Kasumi-1 (cell line): ENCODE measurements at places on chromosomes 5 and 9.

GRCh38 chr9:78663369-78663768, 366.4 kb downstream of the PSAT1 start:
- DNase-seq: no peak

DNA sequence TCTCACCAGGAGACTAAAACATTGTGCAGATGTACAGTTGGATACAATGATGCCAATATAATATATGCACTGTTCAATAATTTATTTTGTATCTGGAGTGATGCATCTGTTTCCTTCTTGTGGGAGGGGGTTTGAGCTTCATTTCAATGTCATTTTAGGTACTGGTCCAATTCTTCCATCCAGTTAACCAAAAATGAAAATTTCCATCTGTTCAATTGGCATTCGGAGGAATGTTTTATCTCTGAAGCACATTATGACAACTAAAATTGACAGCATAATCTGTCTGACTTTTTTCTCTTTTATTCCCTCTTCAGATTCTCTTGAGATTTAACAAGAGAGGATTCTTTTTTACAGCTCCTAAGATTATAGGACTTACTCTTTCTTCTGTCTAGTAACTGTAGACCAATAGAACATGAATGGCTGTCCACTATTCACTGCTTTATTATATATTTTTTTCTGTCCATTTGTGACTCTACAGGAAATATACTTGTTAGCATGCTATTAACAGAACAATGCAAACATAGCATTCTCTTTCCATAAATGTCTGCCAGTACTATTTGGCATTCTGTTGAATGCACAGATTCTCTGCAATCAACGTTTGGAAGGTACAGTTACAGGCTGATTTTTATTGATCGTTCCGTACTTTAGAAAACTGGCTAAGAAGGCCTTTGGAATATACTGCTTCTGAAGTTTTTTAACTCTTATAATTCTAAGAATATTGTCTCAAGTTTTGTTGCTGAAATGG, 57.8 kb downstream of the NDUFAF2 start:
- DNase-seq: no peak

- DNase-seq: no peak
These were observed 90.5 kb downstream of the DMXL1 start for GRCh38 chr5:119161430-119161829.

DNA sequence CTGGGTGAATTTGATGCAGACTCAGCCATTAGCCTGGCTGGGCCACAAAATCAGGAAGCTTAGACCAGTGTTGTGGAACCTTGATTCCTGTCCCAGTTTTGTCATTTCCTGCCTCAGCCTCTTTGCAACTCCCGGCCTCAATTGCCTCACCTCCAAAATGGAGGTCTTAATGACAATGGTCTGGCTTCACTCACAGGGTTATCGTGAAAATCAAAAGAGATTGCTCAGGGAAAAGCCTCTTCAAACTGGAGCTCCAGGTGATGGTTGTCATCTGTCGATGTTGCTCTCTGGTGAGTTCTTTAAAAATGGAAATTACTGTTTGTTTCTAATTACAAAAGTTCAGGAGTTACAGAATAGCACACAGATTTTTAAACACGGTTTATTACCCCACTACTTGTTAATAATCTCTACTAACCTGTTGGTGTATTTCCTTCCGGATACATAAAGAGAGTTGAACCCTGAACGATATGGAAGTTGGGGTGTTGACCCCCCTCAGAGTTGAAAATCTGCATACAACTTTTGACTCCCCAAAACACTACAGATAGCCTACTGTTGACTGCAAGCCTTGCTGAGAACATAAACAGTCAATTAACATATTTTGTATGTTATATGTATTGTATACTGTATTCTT, 109.9 kb upstream of the CPEB4 start:
- peak; percentile 64 for DNase-seq

DNA sequence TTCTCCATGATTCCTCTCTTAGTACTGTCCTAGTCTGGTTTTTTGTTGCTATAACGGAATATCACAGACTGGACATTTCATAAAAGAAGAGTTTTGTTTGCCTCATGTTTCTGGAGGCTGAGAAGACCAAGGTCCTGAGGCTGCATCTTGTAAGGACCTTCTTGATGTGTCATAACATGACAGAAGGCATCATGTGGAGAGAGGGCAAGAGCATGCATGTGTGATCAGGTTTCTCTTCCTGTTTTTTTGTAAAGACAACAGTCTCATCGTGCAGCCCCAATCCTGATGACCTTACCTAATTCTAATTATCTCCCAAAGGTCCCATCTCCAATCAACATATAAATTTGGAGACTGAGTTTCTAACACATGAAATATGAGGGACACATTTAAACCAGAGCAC, 108.4 kb downstream of the MSX2 start:
- no peak for DNase-seq

- no peak for DNase-seq
These were observed 99.6 kb downstream of the FANCC start for GRCh38 chr9:95217936-95218335.

GRCh38 chr9:134171316-134172197, 7.2 kb upstream of the RNU6ATAC start:
- DNase-seq: no peak

DNA sequence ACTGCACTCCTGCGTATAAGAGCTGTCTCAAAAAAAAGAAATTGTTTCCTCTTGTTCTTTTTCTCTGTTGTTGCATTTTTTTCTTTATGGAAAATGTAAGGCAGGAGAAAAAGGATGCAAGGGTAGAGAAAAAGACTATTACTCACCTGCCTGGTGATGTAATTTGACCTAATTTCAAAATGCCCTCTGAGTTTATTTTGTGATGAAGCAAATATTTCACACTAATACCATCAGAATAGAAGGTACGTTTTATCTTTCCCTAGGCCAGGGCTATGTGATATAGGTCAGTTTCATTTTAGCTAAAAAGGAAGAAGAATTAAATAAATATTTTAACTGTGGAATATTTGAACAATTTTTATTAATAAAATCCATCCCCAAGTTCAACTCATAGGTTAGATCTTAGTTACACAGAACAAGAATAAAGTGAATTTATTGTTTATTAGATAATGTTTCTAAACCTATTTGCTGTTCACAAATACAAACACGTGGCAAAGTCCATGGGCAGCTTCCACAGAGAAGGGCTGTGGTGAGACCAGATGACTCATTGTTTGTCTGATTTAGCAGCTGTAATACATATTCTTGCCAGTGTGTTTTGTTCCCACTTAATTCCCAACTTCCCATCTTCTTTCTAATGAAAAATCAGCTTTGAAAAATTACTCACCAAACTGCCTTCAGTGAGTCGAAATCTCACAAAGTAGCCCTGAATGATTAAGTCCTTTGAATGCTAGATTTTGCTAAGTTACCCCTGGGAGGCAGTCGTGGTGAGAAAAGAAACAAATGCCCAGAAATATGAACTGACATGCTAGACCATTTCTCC, 52.8 kb upstream of the CCDC112 start:
- DNase-seq: peak; percentile 7

GRCh38 chr9:27572061-27572460, 1.2 kb downstream of the C9orf72 start:
- no peak for DNase-seq

DNA sequence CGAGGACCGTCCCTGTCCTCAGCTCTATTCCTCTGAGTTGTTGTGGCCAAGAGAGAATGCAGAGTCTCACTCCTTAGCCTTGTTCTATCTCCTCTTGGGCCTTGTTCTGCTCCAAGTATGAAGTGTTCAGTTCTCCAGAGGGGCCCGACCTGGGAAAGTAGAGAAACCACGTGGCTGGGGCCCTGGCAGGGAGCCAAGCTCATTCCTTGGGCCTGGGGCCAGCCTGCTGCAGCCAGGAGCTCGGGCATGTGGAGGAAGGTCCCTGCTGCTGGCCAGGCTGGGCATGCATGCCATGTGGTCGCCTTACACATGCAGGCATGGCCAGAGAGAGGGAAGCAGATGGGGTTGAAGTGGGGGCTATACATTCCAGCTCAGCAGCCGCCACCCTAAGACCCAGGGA, 60.7 kb downstream of the COL27A1 start:
- no peak for DNase-seq

DNA sequence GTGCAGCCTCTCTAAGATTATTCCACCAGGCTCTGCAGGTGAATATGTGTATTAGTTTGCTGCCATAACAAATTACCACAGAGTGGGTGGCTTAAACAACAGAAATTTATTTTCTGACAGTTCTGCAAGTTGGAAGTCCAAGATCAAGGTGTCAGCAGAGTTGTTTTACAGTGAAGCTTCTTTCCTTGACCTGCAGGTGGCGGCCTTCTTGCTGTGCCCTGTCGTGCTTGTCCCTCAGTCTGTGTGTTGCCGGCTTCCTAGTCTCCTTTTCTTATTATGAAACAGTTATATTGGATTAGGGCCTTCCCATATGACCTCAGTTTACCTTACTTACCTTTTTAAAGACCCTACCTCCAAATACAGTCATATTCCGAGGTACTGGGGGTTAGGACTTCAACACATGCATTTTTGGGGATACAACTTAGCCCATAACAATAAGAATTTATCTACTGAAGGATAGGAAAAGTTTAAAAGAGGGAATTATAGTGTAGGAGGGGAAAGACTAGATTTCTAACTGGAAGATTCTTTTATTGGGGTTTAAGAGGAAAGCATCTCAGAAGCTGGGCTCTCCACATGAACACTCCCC, 97.4 kb downstream of the OSTF1 start:
- DNase-seq: peak; percentile 92

DNA sequence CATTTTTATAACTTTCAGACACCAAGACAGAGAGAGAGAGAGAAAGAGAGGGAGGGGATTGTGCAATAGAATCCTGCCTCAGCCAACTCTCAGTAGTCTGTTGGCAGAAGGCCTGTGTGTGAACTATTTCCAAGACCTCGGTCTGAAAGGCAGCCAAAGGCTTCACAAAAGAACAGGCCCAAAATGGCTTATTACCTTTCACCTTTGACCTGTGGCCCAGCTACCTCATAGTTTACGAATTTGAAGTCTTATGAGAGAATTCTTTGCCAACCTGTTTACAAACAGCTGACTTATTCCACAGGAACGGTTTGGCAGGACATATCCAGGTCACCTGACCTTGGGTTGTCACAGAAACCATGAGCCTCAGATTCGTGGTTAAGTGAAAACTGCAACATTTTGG, 48.6 kb downstream of the NR2F1-AS1 start:
- DNase-seq: peak; percentile 5

GRCh38 chr9:112809351-112809848, 58.8 kb downstream of the SNX30 start:
- no peak for DNase-seq

GRCh38 chr5:33408816-33409215, 31.9 kb upstream of the TARS1 start:
- no peak for DNase-seq

- DNase-seq: no peak
These were observed 294.7 kb downstream of the NSG2 start for GRCh38 chr5:174340226-174340625.

GRCh38 chr5:75051217-75051751, 1.1 kb downstream of the GCNT4 start:
- DNase-seq: no peak

DNA sequence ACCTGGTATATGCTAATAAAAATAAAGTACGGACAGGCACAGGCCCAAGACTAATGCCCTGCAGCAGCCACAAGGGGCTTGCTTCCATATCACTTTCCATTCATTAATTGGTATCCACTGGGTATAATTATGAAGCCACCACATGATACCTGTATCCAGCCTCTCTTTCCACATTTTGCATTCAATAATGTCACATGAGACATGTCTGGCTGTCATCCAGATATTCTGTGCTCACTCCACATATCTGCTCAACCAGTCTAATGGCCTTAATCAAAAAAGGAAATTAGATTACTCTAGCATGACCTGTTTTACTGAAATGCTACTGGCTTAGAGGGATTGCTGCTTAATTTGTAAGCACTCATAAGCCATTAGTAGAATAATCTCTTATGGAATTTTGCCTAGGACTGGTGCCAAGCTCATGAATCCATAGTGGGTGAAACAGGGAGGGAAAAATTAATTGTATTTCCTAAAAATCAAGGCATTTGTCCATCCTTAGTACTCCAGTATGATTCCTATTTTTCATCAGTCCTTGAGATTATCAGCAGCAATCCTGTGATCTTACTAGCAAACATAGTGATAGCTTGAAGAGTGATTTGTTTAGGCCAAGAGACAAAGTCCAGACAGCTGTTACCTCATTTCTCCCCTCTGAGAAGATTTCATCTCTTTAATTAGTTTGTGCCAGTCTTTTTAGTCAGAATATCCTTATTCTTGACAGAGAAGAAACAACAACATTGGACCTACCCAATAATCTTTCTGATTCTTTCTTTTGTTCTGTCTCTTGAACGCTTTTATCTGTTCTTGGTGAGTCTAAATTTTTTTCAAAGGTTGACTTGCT, 119.2 kb upstream of the ABCA1 start:
- DNase-seq: no peak

- DNase-seq: no peak
These were observed 157.0 kb downstream of the RGS3 start for GRCh38 chr9:113620377-113621161.

- DNase-seq: no peak
These were observed 206.4 kb downstream of the PAPPA start for GRCh38 chr9:116360016-116360415.

DNA sequence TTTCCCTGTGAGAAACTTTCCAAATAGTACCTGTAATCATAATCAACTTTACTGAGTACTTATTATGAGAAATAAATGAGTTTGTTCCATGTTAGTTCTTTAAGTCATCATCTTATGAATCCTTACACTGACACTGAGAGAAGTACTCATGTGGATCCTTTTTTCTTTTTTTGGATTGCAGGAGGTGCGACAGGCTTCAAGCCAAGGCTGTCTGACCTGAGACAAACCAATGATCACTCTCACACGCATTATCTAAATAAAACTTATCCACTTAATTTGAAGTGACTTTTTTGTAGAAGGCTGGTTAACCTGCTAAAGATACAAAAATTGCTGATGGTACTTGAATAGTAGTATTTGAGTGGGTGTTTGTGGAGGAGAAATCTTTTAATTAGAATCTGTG, 39.5 kb downstream of the JAKMIP2 start:
- no peak for DNase-seq

DNA sequence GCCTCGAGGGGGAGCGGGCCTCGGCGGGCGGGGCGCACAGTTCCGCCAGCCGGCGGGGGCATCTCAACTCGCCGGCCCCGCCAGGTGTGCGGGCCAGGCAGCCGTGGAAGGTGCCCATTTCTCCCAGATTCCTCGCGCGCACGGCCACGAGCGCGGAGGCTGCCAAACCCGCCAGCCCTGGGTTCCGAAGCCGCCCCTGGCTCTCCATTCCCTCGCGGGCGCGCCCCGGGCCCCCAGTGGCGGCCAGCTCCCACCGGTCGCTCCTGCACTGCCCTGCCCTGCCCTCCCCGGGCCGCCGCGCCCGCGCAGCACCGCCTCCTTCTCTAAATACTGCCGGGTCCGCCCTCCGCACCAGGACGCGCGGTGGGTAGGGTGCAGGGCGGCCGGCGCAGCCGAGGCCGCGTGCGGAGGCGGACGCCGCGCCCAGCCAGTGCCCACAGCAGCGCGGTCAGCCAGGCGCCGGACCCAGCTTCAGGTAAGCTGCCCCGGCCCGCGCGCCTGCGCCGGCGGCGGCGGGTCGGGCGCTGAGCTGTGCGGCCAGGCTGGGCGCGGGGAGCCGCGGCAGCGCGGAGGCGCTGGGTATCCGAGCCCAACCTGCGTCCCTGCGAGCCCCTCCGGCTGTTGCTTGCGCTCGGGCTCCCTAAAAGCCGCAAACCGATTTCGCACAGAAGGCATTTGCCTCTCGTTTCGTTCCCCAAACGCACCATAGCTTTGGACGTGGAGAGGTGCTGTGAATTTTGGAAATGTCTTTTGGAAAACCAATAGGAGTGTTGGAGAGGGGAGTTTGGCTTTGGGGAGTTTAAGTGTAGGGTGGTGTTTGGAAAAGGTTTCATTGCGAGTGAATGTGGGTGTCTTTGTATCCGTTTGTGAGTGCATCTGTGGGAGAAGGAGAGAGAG, at the start of gene TMEM171:
Gene TMEM171, plus strand, starts transcription at position 354 of the 897 bp plus-strand sequence. CDS start 2,799 bp downstream, outside the sequence.
- no peak for DNase-seq
